ENCODE measurements at places on chromosomes 11 and 22.

DNA sequence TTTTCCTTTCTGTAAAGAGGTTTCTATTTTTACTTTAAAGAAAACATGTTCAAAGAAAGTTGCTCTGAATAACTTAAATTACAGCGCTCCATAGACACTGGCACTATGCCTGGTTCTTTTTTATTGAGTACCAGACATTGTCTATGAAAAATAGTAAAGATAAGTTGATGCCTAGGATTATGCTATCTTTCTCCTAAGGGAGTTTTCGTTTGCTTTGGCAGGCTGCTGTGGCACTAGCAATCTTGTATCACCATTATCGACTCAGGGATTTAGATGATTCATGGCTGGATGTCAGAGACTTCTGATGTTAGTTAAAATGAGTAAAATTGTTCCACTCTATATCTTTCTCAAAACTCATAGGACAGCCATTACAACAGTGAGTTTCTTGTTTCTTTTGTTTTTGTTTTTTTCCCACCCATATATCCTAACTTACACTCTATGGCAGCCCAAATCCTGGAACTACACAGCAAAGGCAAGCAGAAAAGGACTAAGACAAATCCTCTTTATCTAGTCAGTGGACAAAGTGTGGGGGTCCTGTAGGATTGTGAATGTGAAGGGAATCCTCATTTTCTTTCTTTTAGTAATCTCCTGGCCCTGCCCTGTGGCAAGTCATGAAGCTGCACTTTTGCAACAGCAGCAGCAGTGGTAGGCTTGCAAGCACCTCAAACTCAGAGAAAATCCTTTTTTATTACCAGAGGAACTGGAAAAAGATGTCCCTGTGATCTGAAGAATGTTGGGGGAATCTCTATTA lies 20.7 kb downstream of the SLN start:
- peak; percentile 20 for DNase-seq

DNA sequence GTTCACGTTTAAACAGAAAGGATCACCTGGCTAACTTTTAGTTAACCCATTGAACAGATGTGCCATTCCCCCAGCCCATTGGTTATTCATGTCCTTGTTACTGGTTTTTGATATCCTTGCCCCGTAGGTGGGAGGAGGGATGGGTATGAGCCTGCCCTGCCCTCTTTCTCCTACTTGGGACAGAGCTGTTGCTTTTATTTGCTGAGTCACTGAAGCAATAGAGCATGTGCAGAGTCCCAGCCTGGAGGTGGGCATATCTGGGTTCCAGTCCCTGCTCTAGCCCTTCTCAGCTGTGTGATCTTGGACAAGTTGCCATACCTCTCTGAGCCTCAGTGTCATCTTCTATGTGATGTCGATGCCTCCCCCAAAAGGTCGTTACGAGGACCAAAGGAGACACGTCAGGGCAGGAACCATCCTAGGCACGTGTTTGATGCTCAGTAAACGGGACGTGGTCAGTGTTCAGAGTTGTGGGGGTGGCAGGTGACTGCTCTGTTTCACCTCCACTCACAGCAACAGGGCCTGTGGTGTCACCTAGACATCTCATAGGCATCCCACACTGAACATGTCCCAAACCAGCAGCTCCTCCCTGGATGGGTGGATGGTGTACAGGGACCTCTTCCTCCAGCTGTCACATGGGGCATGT lies 61.0 kb downstream of the BMAL1 start:
- DNase-seq, result no peak

DNA sequence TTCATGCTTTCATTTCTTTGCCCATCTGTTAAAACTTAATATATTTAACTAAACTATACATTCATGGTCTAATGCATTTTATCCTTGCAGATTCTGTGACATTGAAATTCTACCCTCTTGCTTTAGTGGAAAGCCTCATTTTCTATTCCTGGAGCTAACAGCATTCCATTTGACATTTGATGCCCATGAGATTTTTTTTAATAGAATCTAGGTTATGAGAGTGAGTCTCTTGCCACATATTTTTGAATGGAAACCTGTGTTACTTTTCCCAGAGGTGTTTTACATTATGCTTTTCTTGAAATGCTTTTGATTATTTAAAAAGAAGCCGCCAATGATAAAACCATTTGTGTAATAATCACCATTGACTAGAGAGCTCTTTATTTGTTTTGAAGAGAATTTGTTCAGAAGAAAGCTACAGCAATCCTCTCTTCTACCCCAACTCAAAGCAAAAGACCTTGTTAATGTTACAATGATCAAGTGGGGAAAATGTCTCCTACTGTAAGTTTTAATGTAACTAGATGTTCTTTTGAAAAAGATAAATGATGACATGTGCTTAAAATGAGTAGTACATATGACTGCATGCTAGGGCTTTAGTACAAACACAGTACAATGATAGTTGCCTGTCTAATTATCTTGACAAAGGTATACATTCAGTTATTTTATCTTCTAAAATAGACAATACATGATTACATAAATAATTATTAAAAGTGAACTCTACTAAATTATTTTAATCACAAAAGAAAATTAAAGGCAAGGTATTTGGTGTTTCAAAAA lies 67.3 kb downstream of the GAS2 start:
- no peak for DNase-seq

- DNase-seq, result no peak
These were observed 25.8 kb downstream of the ART5 start for GRCh38 chr11:3615998-3616397.

- no peak for DNase-seq
These were observed 6.4 kb downstream of the LTBP3 start for GRCh38 chr11:65551572-65552387.

GRCh38 chr11:44746894-44747293 lies 20.1 kb downstream of the TSPAN18 start:
- DNase-seq, result no peak

GRCh38 chr11:43874738-43875137 lies 5.9 kb upstream of the ALKBH3 start:
- DNase-seq, result no peak

DNA sequence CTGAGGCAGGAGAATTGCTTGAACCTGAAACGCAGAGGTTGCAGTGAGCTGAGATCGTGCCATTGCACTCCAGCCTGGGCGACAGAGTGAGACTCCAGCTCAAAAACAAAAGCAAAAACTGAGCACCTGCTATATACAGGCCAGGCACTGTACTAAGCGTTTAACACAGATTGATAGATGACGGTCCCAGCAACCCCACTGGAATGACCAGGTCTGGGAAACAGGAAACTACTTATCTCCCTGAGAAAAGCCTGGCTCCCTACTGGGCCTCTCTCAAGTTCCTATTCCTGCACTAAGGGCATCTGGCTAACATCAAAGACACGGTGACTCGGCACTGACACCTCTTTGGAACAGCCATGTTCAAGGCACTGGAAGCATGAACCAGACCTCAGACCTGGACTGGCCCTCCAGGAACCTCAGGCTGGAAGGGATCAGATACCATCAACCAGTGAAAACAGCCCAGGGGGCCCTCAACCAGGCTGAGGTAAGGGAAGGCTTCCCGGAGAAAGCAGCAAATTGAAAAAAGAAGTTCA lies 16.6 kb downstream of the ARAP1 start:
- DNase-seq, result no peak

GRCh38 chr11:106983991-106984390 lies 34.3 kb downstream of the GUCY1A2 start:
- no peak for DNase-seq
